Stimulated activated CD8-positive, alpha-beta memory T cell treated with anti-CD3 and anti-CD28 coated beads, Interleukin-12 subunit alpha, Interleukin-12 subunit beta, amount 100 ng/mL, for 4 hours (primary cell): ENCODE measurements at places on chromosomes 1 and 21.

GRCh38 chr1:15023205-15023604 is 130.3 kb upstream of the TMEM51 start:
- no peak for DNase-seq

- no peak for DNase-seq
Measured at GRCh38 chr1:57517587-57518374, 93.9 kb upstream of the DAB1 start.

DNA sequence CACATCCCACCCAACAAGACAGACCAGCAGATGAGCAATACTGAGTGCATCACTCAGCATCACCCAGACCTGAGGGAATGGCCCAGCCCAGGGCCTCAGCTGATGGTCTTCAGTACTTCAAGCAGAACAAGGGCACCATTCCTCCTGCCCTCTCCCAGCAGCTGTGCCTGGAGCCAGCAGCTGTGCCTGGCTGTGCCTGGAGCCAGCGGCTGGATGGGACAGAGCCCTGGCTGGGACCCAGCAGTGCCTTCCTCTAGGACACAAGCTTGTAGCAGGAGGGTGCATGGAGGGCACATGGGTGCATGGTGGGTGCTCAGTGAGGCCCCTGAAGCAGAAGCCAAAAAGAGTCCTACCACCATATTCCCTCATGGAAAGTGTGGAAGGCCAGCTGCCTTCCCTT is 583.8 kb downstream of the NPHP4 start:
- DNase-seq: no peak

DNA sequence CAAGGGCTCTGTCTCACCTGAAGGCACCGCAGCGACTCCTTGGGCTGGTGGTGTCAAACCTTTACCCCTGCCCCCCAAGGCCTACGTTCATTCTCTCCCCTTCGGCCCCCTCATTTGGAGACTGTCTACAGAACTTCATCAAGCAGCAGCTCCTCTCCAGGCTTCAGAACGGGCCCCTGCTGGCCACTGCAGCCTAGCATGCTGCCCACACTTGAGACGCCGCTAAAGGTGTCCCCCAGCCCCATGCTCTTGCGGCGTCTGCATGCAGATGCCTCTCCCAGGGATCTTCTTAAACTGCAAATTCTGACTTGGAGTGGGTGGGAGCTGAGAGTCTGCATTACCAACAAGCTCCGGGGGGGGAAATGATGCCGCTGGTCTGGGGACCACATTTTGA is 104.2 kb downstream of the PRDM2 start:
- no peak for DNase-seq

GRCh38 chr1:94723894-94724293 is 96.3 kb upstream of the SLC44A3 start:
- DNase-seq: no peak

GRCh38 chr1:233393084-233393840 is 65.7 kb downstream of the MAP3K21 start:
- DNase-seq: no peak

- no peak for DNase-seq
Measured at GRCh38 chr1:41448821-41449220, 35.7 kb downstream of the EDN2 start.

GRCh38 chr1:71587961-71588360 is 507.1 kb upstream of the ZRANB2 start:
- no peak for DNase-seq
